Glutamatergic neuron (in vitro differentiated cells): ENCODE measurements at places on chromosomes 5 and 9.

GRCh38 chr9:9229269-9229668 is 1383.5 kb downstream of the PTPRD start:
- no peaks in the 10 kb centered on the region for H3K27me3 ChIP-seq
- H3K27ac ChIP-seq = no peak overlapping the region
- no peak overlapping the region for H3K4me3 ChIP-seq
- no peaks in the 10 kb centered on the region for H3K4me1 ChIP-seq
- DNase-seq = no peak

DNA sequence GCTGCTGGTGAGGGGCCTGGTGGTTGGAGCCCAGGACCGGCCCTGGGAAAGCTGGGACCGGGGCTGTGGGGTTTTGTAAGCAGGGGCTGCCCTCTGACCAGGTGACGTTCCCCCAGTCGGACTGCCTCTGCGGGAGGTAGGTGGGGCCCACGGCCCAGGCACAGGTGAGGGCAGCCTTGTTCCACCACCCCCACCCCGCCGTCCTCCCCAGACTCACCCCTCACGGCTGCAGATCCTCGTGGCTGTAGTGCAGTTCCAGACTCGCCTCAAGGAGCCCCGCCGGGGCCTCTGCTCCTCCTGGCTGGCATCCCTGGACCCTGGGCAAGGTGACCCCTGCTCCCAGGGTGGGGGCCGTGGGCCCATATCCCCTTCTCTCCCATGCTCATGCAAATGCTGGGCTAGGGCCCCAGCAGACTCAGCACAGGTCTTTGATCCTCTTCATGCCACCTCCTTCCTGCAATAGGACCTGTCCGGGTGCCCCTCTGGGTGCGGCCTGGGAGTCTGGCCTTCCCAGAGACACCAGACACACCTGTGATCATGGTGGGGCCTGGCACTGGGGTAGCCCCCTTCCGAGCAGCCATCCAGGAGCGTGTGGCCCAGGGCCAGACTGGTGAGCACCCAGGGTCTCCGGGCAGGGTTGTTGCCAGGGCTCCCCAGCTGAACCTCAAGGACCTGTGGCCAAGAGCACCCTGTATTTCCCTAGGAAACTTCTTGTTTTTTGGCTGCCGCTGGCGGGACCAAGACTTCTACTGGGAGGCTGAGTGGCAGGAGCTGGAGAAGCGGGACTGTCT is 6.6 kb downstream of the RNF208 start:
- peaks cover 9% of the 10 kb centered on the region for H3K27me3 ChIP-seq
- no peak overlapping the region for H3K4me3 ChIP-seq
- no peak for DNase-seq
- peaks cover 4% of the 10 kb centered on the region for H3K36me3 ChIP-seq
- H3K4me1 ChIP-seq = peaks cover 4% of the 10 kb centered on the region

- H3K27me3 ChIP-seq = peaks cover 2% of the 10 kb centered on the region
- H3K4me3 ChIP-seq = no peak overlapping the region
- DNase-seq = no peak
- no peaks in the 10 kb centered on the region for H3K4me1 ChIP-seq
- H3K27ac ChIP-seq = no peak overlapping the region
- H3K36me3 ChIP-seq = peaks cover 4% of the 10 kb centered on the region
Measured at GRCh38 chr5:178788381-178789085, 58.1 kb upstream of the ZNF354A start.

DNA sequence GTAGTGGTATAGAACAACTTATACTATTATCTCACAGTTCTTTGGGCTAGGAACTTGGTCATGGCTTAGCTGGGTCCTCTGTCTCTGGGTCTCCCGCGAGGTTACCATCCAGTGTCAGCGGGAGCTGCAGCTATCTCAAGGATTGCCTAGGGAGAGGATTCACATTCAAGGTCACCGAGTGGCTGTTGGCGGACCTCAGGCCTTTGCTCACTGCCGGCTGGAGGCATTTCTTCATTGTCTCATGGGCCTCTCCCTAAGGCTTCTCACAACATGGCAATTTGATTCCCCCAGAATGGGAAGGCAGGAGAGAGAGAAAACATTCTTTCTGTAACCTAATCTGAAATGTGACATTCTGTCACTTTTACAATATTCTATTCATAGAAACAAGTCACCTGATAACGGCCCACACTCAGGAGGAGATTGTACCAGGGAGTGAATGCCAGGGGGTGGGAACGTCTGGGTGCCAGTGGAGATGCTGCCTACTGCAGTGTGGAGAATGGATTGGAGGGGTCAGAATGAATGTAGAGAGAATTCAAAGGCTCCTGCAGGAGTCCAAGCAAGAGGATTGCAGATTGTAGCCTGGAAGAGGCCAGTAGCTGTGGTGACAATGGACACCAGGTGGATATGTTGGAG is 29.5 kb upstream of the ANKRD18A start:
- H3K27ac ChIP-seq = no peak overlapping the region
- no peak for DNase-seq
- peaks cover 5% of the 10 kb centered on the region for H3K36me3 ChIP-seq
- H3K27me3 ChIP-seq = no peaks in the 10 kb centered on the region

DNA sequence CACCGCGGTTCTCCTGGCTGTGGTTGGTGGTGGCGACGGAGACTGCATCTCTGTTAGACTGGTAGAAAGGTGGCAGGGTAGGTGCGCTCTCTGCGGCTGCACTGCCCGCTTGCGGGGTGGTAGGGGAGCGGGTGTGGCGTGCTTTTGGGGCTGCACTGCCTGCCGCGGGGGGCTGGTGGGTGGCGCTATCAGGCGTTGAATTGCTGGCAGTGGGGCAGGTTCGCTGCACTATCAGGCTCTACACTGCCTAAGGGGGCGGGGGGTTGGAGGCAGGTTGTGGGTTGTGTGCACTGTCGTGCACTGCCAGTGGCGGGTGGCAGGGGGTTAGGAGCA is 21.0 kb upstream of the TRIM52 start:
- no peak overlapping the region for H3K4me3 ChIP-seq
- no peaks in the 10 kb centered on the region for H3K27me3 ChIP-seq
- H3K4me1 ChIP-seq = peaks cover 4% of the 10 kb centered on the region
